Activated CD4-positive, CD25-positive, alpha-beta regulatory T cell (primary cell): ENCODE measurements at places on chromosomes 7 and 10.

GRCh38 chr10:31952066-31952465, 23.4 kb upstream of the ARHGAP12 start:
- no peak for DNase-seq

DNA sequence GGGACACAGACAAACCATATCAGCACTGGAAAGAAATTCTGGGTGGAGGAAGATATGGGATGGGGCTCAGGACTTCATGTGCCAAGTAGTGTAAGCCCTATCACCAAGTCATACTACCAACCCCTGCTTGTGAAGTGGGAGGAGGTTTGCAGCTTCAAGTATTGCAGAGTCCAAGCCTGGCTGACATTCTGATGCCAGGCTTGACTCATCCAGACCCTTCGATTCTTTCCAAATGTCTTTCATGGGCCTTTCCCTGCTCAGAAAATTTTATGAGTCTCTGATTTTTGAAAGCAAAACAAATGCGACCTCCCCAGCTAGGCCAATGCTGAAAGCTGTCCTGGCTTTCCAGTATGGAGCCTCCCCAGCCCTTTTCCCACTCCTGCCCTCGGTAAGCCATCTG, 45.1 kb upstream of the SMNDC1 start:
- no peak for DNase-seq

DNA sequence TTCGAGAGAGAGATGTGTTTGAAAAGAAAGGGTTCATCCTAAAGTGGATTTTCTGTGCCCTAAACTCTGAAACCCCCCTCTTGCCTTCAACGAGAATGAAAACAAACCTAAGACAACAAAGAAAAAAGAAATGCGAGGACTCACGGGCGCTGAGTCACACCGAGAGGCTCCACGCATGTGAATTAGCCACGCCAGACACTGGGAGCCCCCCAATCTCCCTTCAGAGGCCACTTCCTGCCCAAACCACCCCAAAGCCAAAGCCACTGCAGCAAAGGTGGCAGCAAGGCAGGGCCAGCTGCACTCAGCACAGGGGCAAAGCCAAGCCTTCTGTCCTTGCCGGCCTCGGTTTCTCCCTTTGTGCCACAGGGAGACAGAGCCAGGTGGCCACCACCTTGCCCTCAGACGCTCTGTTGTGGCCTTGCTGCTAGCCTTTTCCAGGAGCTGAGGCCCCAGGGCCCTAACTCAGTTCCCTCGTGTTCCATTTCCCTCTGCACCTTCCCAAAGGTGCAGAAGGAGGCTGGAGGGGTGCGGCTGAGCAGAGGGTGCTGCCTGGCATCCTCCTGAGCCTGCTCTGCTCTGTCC, 93.3 kb downstream of the FAM53B start:
- peak; percentile 50 for DNase-seq

- no peak for DNase-seq
Observed at GRCh38 chr10:52011118-52011517, 303.0 kb upstream of the DKK1 start.

DNA sequence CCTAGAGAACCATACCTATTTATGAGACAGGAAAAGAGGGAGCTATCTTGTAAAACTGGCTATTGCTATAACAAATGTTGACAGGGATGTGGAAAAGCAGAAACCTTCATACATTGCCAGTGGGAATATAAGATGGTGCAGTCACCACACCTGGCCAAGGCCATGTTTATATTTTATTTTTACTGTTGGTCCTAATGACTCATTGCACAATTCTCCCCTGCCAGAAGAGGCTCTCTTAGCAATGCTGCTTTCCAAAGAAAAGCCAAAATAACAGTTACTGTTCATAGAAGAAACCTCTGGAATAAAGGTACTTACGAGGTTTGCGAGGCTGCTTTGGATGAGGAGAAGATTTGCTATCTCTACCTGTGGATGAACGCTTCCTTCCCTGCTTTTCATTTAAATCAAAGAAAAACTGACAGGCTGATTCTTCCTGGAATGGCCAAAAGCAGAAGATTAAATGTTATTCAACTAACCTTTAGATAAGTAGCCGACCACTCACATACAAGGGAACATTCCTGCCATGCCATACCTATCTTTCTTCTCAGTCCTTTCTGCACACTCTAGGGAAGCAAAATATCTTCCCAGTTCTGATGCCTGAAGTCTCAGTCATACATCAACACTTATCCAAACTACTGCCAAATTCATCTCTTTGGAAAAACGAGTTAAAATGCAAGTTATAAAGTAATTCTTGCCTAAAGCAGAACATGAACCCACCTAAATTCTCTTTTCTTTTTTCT, 16.3 kb upstream of the CHUK start:
- no peak for DNase-seq

DNA sequence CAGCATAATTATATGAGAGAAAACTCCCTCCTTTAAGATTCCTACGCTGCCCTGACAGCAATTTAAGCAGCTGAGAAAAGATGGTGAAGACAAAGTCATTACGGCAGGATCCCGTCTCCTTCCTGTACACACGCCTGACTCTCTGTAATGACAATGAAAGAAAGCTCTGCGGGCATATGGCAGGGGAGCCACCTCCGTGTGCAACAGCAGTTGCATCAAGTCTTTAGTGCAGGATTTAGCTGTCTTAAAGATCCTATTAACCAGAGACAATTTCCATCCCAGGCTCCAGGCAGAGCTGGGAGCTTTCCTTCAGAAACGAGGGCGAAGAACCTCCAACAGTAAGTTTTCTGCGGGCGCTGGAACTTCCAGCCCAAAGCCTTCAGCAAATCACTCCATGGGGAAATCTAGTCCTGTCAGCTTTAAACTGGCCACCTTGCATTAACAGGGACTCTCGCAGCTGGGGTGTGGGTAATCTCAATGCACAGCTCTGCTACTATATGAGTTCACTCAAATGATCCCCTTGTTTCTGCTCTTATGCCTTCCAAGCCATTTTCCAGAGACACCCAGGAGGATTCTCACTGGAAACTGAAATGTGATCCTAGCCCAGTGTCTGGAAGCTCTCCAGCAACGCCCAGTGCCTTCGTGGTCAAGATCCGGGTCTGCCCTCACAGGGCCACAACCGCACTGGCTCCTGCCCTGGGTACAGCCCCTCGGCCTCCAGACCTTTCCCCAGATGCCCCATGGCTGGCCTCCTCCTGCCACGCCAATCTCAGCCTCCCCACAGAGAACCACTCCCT, 74.9 kb downstream of the CTBP2 start:
- no peak for DNase-seq

DNA sequence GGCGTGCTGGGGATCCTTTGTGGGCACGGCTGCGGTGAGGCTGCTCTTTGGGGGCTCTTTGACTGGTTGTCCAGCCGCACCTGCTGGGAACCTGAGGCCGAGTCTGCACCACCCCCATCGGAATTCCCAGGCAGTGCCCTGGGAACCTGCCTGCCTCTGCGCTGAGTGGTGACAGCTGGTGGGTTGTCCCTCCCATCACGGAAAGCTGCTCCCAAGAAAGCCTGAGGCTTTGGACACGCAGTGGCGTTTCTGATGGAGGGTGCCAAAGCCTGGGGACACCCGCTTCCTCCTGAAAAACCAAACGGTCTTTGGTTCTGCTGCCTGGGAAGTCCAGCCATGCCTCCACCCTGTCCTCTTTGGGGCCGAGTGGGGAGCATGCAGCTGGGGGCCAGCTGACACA, 21.4 kb upstream of the SHH start:
- no peak for DNase-seq
